Activated CD4-positive, alpha-beta T cell treated with anti-CD3 and anti-CD28 coated beads for 24 hours (primary cell): ENCODE measurements at places on chromosomes 11 and 22.

DNA sequence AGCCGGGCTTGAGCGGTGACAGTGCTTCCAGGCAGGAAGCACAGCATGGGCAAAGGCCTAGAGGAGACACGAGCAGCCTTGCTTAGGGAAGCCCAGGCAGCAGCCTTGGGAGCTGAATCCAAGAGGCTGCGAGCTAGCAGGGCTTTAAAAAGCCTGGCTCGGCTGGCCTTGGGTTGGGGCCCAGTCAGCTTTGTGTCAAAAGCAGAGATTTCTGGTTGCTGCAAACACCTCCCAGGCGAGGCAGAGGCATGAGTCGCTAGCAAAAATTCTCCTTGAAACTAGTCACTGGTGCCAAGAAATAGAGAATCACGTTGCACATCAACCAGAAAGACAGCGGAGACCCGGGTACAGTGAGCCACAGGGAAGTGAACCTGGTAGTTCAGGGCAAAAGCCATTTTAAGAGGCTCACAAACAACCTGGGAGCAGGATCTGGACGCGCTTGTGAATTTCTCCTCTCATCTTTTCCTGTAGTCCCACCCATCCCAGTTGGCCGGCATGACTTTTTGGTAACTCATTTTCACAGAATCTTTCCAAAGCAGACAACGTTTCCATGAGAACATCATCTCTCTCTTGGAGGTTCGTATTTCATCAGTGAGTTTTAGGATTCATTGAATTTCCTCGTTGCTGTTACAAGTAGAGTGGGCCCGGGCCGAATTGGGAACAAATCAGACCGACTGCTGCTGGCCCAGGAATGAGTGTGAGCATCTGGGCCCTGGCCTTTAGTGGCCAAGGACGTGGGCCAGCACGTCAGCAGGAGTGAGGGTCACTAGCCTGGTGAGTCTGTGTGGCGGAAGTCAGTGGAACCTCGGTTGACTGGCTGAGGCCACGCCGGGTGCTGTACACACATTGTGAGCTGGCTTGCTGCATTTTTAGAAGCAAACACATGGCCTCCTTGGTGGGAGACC is 16.4 kb upstream of the FGF4 start:
- DNase-seq = no peak

GRCh38 chr11:34358258-34358727 is 483 bp upstream of the ABTB2 start:
- no peak for DNase-seq

DNA sequence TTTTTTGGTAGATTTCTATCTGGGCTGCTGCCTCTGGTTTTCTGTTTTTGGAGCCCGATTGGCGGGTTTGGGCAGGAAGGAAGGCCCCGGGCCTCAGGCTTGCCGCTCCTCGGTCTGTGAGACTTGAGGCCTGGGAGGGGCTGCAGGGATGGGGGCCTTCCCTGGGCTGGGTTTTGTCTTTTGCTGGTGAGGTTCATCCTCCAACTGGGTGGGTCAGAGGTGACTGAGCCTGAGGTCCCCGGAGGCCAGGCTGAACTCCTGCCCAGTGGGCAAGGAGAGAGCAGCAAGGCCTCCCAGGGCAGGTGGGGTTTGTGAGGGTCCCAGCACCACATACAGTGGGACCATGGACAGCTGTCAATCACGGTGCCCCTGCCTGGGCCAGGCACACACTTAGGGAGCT is 15.0 kb downstream of the MPPED1 start:
- no peak for DNase-seq

DNA sequence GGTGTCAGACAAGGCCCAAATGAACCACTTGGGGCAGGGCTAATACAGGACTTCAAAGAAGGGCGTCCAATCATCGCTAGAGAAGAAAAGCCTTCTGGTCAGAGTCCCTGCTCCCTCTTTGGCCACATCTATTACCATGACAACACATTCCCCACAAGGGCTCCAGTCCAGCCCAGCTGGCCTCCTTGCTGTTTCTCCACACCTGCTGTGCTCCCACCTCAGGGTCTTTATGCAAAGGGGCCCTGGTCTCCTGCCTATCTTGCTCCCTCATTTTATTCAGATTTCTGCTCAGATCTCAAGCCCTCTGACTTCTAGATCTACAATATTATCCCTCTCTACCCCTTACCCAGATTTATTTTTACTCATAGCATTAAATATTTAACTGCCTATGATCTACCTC is 58.0 kb upstream of the KIRREL3 start:
- DNase-seq = no peak

GRCh38 chr11:3926458-3927095 is 71.1 kb downstream of the STIM1 start:
- DNase-seq = no peak

DNA sequence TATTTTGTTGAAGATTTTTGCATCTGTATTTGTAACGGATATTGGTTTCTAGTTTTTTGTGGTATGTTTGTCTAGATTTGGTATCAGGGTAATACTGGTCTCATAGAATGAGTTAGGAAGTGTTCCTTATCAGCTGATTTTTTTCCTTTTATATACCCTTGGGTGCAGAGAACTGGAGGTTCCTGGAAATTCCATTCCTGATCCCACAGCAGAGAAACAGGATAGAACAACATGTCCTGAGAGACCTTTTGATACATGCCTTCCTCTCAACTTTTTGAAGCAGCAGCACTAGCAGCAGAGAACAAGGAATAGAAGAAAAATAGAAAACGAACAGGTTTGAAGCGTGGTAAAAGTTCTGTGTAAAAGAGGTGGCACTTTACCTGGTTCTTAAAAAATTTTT is 36.8 kb downstream of the BIRC2 start:
- DNase-seq = no peak

DNA sequence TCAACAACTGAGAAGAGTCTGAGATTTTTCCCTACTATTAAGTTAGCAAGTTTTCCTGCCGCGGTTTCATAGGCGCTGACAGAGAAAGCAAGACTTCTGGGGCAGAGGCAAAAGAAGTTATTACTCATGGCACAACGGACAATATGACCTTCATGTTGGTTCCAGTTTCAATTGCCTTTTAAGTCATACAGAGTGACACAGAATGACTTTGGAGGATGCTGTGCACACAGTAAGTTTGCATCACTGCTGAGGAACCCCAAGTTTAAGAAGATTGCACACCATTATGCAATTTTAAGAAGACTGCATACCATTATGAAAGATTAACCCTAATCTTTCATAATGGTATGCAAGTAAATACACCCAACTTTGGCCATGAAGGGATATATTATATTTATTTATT is 626.5 kb upstream of the CHORDC1 start:
- DNase-seq = no peak

- no peak for DNase-seq
Observed at GRCh38 chr11:47107744-47108143, 68.9 kb downstream of the ARFGAP2 start.

DNA sequence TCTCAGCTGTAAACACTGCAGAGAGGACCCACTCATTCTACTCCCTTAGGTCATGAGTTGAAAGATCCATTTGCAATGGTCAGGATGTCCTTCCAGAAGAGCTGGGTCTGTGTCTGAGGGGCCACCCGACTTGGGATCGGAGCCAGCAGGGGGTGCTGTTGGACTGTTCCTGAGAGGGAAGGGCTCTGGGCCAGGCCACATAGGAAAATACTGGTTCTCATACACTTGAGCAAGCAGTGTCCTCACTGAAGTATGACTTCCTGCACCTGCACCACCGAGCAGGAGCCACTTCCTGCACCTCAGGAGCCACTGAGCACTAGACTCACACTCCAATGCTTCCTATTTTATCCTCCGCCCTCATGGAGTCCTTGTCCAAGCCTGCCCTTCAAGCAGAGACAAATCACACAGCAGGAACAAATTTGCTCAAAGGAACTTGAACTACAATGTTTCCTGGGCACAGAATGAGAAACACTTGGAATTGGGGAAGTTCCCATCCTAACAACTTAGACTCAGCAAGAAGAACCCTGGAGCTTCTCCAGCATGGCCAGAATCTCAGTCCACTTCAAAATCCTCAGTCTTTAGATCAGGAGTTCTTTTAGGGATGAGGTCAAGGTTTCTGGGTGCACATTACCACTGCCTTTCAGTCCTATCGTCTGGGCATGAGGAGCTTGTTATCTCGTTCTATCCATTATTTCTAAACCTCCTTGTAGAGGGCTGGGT is 36.6 kb upstream of the VPREB1 start:
- DNase-seq = peak; percentile 82

DNA sequence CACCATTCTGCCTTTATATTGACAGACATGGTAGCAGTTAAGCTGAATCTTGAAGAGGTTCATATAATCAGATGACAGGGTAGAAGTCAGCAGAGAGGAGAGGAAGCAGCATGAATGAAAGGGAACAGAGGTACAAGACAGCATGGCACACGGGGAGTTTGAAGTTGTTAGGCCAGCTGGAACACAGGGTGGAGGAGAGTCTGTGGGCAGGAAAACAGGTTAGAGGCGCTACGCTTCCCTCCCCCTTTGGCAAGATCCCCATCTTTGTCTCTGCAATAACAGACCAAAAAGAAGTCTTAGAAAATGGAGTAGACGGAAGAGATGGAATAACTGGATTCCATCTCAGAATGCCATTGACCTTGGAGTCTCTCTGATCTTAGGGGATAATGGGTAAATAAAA is 20.0 kb upstream of the NDUFC2 start:
- no peak for DNase-seq

DNA sequence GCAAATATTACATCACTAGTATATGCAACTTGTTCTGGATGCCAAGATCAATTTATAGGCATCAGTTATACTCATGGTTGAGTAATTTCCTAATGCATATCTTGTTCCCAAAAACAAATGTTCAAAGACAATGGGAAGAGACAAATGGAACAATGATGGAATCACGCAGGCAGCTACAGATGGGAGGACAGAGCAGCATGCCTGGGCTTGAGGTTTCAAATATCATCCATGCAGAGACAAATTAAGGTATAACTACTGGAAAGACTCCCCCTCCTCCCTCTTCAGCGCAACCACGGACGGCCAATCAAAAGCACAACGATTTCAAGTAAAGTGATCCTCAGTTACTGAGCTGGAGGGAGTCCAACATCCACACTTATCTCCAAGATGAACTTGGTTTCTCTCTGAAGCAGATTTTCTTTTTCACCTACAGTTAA is 106.8 kb downstream of the CCDC83 start:
- no peak for DNase-seq

DNA sequence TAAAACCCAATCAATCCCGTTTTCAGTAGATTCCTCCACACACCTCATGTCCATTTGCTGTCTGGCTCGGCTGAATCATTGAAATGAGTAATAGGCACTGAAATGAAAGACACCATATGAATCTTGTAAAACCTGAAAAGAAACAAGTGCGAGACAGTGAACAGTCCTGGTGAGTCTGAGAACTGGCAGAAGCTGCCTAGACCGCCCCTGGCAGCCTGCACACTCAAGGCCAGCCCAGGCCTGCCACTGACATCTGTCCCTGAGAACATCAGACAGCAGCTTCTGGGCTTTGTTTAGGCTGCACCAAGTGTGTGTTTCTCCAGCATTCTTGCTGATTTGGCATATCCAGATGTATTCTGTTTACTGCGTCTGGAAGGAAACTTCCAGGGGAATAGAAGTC is 44.8 kb downstream of the ENDOD1 start:
- no peak for DNase-seq
